COR-L47 (cell line): ENCODE measurements at places on chromosomes 13 and 19.

DNA sequence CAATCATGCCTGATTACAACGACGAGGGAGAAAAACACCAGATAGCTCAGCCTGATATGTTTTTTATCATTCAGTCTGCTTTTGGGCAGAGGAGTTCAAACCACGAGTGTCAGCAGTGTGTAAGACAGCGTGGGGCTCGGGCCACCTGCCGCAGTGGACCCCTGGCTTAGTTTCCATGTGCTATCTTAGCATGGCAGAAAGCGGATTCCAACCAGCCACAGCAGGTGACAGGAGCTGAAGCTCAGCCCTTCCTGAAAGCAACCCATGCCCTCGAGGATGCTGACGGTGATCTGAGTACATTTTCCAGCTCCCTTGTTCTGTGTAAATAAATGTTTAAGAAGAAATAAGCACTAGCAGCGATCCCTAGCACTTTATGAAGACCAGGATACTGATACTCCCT, 32.2 kb upstream of the MBNL2 start:
- peak; percentile 25 for DNase-seq

- DNase-seq: no peak
Observed at GRCh38 chr13:113105921-113106452, 396 bp downstream of the F7 start.

GRCh38 chr13:100980171-100980570, 305.6 kb upstream of the TMTC4 start:
- no peak for DNase-seq

DNA sequence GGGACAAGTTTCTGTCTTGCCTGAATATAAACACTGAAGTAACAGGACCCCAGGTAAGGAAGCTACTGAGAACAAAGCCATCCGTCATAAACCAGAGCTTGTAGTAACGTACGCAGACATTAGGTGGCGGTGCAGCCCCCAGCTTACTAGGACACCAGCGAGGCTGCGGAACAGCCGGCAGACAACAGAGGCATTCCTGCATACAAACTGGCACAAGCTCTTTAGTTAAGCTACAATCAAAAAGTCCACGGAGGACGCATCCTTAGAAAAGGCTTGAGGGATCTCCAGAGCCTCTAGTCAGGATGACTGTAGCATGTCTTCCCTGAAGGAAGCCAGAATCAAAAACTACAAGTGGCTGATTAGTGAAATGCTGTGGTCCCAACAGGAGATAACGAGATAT, 26.2 kb downstream of the ZNF160 start:
- peak; percentile 8 for DNase-seq

DNA sequence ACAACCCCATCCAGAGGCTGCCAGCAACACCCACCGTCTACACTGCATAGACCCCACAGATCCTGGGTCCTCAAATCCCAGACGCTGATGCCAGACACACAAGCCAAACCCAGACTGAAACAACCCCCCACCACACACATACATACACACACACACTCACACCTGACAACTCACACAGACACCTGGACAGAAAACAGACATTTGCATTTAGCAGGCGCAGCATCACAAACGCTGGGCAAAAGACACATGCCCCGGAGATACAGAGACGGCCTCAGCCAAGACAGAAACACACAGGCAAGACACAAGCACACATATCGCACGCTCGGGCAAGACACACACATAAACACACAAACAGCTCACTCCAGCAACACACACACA, 1.3 kb downstream of the BBC3 start:
- no peak for DNase-seq

DNA sequence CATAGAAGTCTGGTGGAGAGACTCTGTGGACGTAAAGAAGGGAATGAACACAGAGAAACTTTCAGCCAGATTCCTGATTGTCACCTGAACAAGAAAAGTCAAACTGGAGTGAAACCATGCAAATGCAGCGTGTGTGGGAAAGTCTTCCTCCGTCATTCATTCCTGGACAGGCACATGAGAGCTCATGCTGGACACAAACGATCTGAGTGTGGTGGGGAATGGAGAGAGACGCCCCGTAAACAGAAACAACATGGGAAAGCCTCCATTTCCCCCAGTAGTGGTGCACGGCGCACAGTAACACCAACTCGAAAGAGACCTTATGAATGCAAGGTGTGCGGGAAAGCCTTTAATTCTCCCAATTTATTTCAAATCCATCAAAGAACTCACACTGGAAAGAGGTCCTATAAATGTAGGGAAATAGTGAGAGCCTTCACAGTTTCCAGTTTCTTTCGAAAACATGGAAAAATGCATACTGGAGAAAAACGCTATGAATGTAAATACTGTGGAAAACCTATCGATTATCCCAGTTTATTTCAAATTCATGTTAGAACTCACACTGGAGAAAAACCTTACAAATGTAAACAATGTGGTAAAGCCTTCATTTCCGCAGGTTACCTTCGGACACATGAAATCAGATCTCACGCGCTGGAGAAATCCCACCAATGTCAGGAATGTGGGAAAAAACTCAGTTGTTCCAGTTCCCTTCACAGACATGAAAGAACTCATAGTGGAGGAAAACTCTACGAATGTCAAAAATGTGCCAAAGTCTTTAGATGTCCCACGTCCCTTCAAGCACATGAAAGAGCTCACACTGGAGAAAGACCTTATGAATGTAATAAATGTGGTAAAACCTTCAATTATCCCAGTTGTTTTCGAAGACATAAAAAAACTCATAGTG, 10.8 kb downstream of the ZNF101 start:
- DNase-seq: no peak

DNA sequence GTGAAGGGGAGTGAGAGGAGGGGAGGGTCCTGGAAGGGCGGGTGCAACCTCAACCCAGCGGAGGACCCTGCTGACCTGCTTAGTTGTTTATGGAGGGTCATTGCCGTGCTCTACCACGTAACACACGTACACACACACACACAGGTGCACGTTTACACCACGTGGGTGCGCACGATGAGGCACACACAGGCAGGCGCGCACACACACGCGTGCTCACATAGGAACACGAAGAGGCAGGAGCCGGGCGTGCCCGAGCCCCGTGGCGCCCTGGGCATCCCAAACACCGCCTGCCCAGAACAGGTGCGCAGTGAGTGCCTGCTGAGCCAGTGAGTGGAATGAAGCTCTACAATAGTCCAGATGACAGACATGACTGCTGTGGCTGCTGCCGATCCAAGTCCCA, 11.2 kb upstream of the MADCAM1 start:
- peak; percentile 68 for DNase-seq

DNA sequence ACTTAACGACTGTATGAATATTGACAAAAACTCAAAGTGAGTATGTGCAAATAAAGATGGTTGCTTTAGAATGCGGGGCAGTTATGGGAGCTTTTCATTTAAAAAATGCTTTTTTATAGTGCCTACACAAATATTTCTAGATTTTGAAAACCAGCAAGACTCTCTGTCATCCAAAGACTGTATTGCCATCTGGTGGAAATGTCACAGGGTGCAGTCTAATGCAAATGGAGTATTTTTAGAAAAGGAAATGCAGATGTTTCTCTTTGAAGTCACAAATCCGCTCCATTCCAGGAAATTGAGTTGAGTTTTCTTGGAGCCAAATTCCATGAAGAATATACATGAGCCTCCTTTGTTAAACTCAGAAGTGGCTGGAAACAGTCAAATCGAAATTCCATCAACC, 2.3 kb upstream of the C1QTNF9B start:
- no peak for DNase-seq

- peak; percentile 86 for DNase-seq
Observed at GRCh38 chr13:73664851-73665250, 469.4 kb downstream of the KLF12 start.

- peak; percentile 44 for DNase-seq
Observed at GRCh38 chr19:33434886-33435705, 61.6 kb downstream of the CEBPG start.

DNA sequence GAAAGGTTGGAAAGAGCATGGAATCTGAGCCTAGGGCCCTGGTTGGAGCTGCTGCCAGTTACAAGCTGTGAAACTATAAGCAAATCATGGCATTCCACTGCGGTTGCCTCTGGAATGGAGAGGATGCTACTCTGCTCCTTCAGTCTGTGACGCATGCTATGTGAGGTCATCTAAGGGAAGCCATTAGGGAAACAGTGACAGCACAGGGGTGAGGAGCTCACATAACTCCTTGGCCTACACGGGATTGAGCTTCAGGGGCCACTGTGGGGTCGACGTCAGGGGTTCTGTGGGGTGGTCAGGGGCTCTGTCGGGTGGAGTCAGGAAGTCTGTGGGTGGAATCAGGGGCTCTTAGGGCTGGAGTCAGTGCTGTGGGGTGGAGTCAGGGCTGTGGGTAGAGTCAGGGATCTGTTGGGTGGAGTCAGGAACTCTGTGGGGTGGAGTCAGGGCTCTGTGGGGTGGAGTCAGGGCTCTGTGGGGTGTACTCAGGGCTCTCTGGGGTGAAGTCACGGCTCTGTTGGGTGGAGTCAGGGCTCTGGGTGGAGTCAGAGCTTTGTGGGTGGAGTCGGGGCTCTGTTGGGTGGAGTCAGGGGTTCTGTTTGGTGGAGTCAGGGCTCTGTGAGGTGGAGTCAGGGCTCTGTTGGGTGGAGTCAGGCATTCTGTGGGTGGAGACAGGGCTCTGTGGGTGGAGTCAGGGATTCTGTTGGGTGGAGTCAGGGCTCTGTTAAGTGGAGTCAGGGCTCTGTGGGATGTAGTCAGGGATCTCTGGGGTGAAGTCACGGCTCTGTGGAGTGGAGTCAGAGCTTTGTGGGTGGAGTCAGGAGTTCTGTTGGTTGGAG, 35.8 kb upstream of the MEDAG start:
- DNase-seq: no peak
